ENCODE measurements at places on chromosomes 5 and 9. TPM values are rescaled to one million over a fixed set of nuclear protein-coding genes. Genes with fewer than 3 reads are reported as not detected.

LTC4S gene
- 7.1 TPM for total RNA-seq

GRCh38 chr9:132948482-132949050 lies 4.2 kb upstream of the TSC1 start:
- no peak for DNase-seq

DNA sequence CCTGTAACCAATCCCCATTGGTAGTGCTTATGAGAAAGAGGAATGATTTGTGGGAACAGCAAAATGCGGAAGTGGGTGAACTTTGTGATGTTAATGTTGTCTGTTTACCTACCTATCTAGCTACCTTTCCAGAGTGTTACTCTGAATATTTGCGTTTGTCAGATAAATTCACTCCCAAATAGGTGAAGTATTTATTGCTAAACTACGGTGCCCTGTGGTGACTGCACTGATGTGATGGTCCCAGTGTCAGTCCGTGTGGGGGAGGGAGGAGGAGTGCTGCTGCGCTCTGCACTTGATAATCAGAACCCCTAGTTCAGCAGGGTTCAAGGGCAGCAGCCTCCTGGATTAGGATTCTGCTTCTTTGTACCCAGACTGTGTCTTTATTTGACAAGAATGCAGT lies 55.3 kb downstream of the TJP2 start:
- no peak for DNase-seq

IGIP gene
- total RNA-seq: 19.1 TPM

GRCh38 chr5:171757853-171758535 lies 27.6 kb upstream of the SMIM23 start:
- no peak for DNase-seq

DNA sequence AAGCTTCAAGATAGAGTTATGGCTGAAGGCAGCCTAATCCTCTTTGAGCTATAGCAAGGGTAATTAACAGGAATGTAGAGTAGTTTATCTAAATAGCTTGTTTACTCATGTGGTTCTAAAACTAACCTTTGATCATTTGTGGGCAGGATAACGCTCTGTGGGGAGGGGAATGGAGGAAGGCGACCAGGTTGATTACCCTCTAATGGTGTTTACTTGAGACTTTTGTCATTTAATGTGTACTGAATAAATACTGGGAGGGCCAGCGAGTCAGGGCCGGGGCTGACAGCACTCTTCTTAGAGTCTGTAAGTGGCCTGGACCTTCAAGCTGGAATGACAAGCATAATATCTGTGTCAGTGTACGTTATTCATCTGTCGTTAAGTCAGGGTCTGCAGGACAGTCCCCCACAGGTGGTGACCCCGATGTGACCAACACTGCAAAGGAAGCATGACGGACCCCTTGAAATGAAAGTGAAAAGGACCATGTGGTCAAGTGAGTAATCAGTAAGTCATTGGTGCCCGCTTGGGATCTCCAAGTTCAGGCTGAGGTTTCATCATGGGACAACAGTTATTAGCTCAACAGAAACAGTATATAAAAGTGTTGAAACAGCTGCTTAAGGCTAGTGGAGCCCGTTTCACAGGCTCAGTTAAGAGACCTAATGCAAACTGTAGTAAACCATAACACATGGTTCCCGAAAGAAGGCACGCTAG lies 162.6 kb downstream of the CPLANE1 start:
- DNase-seq: no peak

- DNase-seq: no peak
These were observed 11.8 kb upstream of the JAK2 start for GRCh38 chr9:4973246-4973645.

GRCh38 chr5:109496112-109496511 lies 86.3 kb upstream of the PJA2 start:
- DNase-seq: no peak

INSL4 gene
- not detected for total RNA-seq

- DNase-seq: peak; percentile 72
These were observed at the start of gene TRPM6 for GRCh38 chr9:74887041-74887980. TRPM6 (minus strand) TSS chr9:74887921; CDS start chr9:74887856, 65 bp downstream.

DNA sequence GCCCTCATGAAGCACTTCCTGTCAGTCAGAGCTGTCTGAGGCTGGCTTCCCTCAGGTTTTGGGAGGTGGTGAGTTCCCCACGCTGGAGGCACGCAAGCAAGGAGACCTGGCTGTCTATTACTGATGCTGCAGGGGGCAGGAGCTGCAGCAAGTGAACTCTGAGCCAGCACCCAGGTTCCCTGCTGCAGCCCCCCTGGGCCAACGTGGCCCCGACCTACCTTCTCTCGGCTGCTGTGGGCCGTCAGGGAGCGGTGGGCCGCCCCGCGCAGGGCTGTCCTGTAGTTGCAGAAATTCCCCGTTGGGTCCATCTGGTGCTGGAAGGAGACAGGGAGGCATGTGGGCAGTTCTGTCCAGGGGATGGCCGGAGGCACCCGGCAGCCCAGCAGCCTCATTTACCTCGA lies 46.8 kb upstream of the RNF130 start:
- DNase-seq: no peak

GRCh38 chr5:139287890-139288635 lies 5.5 kb upstream of the MATR3 start:
- DNase-seq: no peak

HSPB3 gene
- not detected for total RNA-seq

MAP1B gene
- total RNA-seq: 603 TPM

DNA sequence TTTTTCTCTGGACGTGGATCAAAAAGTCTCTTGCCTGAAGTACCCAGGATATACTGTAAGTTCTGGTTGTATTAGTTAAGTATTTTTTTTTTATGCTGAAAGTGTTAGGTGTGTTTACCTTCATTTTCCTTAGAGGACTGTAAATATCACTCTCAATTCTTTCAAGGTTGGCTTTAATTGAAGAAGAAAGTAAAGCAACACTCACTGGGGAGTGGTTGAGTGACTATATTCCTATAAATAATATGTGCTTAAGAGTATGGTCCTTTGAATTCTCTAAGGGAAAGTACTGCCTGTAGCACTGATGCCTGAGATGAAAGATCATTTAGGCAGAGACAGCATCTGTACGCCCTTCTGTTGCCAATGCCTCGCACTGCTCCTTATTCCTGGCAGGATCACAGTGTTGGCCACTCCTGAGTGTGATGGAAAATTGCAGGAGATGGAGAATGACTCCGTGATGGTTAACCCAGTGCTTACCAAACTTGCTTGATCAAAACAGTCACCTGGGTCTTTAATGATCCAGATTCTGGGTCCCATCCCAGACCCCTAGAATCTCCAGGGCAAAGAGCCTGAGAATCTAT lies 182.0 kb upstream of the MPDZ start:
- DNase-seq: no peak

DNA sequence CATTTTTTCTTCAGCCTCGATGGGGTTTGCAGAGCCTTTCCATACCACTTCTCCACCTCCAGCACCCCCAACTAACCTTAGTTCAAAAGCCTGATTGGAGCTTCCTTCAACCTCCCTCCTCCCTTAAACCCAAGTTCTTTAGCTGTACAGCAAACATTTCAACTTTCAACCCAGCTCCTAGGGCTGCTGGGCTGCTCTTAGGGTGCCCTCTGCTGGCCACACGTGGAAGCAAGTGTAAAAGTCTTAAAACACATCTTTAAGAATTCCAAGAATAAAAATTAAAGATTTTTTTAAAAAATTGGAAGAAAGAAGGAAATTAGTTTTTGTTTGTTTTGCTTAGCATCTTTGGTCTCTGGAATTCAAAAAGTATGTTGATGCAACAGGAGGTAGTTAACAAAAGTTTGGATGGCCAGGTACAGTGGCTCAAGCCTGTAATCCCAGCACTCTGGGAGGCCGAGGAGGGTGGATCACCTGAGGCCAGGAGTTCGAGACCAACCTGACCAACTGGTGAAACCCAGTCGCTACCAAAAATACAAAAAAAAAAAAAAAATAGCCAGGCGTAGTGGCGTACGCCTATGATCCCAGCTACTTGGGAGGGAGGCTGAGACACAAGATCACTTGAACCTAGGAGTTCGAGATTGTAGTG lies 15.5 kb upstream of the HSD17B3 start:
- no peak for DNase-seq

DNA sequence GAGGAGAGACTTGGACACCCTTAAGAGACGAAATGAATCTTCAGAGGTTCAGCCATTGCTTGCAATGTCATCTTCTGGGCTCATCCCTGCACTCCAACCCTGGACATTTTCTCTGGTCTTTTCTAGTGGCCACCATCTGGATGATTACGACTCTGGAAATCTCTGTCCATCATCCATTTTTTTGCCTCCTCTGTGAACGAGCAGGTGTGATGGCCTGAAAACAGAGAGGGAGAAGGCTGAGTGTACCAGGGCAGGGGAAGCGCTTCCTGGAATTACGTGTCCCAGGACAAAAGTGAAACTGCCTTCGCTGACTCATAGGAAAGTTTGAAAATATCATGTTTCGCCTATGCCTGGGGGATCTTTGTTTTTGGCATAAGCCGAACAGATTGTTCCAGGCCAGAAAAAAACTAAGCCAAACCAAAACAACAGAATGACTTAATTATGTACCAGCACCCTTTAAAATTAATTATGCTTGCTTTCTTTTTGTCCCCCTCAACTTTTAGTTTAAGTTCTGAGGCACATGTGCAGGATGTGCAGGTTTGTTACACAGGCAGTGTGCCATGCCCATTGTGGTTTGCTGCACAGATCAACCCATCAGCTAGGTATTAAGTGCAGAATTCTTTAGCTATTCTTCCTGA lies 31.9 kb downstream of the ANKRD33B start:
- no peak for DNase-seq

GRCh38 chr5:32961059-32961415 lies 249.9 kb downstream of the NPR3 start:
- no peak for DNase-seq

SCGB3A2 gene
- not detected for total RNA-seq

PHYKPL gene
- 81.2 TPM for total RNA-seq

SUB1 gene
- 221 TPM for total RNA-seq

DNA sequence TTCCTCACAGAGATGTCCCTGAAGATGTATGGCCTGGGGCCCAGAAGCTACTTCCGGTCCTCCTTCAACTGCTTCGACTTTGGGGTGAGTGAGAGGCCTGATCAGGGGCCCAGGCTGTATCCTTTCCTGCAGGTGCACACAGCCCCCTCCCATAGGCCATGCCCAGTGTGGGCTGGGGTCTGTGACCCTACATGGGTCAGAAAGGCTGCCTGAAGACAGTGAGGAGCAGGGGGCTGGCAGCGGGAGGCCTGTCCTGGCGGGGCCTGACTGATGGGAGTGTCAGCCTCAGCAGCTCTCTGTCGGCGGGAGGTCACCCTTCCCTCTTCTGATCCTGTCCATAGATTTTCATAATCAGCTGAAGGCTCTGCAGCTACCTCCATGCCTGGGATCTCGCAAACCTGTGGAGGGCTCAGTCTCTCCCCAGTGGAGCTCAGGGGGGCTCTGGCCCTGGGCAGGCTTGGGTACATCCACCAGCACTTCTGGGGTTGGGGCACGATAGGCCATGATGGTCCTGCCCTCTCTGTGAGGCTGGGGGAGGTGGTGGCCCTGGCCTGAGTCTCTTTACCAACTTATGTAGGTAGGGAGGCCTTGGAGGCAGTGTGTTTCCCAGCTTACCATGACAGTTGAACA lies 98.5 kb downstream of the CACNA1B start:
- no peak for DNase-seq

PCDHGA12 gene
- 7.5 TPM for total RNA-seq

DNA sequence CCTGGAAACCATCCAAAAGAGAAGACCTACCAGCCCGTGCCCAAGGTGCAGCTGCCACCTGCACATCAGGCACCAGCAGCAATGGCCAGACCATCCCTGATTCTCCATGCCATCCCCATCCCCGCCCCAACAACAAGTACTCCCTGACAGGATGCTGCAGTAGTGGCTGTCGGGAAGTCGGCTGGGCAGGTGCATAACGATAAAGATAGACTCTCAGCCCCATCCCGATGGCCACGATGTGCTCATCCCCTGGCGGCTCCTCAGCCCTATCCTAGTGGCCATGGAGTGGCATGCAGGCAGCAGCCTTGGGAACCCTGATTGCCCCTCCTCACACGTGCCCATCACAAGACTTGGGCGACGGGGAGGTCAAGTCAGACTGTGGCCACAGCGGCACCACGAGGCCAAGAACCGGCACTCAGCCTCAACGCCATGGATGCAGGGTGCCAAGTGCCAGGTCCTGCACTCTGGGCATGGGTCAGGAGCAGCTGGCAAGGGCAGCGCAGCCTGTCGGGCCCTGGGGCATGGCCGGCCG lies 368.8 kb upstream of the SPATA31A5 start:
- DNase-seq: no peak

DNA sequence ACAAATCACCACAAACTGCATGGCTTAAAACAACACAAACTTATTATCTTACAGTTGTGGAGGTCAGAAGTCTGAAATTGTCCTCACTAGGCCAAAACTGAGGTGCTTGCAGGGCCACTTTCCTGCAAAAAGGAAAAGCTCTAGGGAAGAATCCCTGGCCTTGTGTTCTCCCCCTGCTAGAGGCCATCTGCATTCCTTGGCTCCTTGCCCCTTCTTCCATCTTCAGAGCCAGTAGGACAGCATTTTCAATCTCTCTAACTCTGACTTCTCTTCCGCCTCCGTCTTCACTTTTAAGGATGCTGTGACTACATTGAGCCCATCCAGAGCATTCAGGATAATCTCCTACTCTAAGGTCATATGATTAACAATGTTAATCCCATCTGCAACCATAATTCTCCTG lies 236.6 kb downstream of the CDK5RAP2 start:
- no peak for DNase-seq

DNA sequence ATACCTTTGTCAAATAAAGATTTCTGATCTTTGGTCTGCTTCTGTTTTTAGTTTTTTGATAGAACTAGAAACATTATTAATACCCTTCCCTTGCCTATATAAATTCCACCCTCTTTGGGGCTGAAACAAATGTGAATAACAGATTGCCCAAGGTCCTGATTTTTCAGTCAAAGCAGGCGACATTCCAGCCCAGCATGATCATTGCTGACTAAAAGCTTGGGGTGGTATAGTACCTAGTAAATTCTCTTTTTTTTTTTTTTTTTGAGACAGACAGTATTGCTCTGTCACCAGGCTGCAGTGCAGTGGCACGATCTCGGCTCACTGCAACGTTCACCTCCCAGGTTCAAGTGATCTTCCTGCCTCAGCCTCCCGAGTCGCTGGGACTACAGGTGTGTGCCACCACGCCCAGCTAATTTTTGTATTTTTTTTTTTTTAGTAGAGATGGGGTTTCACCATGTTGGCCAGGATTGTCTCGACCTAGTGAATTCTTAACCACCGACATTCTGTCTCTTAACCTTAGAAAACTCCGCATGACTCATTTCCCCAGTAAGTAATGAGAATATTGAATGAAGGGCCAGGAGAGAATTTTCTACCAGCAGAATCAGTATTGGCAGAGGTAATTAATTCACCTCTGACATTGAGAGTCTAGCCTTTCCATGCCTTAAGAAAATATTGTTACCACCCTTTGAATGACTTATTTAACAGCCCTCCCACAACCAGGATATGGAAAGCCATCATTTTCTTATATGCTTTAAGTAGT lies 226.4 kb downstream of the GNA14 start:
- DNase-seq: no peak

All from omental fat pad (tissue), 4 donors.